ENCODE measurements at places on chromosomes 3 and 15.
A peak's percentile ranks its signal among the peaks of the same experiment; 100 is the strongest.

DNA sequence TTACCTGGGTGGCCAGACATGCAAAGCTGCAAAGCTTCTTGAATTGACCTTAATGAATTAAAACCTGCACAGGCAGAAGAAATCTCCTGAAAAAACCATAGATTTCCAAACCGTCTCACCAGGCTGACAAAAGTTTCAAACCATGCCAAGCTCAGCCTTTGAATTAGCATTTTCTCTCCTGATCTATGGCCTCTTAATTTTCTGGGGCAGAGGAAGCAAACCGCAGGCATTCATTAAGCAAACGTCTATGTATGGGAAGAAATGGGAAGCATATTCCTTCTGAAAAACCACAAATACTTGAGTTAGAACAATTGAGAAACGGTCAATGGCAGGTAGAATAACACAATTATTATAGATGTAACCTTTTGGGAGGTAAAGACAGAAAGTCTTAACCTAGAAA is 500.2 kb upstream of the NR2F2 start:
- no peak for DNase-seq

GRCh38 chr15:29170521-29170920 is 99.1 kb downstream of the NSMCE3 start:
- peak; percentile 11 for DNase-seq

DNA sequence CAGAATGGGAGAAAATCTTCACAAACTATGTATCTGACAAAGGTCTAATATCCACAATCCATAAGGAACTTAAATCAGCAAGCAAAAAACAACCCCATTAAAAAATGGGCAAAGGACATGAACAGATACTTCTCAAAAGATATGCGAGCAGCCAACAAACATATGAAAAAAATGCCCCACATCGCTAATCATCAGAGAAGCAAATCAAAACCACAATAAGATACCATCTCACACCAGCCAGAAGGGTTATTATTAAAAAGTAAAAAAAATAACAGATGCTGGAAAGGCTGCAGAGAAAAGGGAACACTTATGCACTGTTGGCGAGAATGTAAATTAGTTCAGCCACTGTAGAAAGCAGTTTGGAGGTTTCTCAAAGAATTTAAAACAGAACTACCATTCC is 80.2 kb upstream of the ATP11B start:
- no peak for DNase-seq

DNA sequence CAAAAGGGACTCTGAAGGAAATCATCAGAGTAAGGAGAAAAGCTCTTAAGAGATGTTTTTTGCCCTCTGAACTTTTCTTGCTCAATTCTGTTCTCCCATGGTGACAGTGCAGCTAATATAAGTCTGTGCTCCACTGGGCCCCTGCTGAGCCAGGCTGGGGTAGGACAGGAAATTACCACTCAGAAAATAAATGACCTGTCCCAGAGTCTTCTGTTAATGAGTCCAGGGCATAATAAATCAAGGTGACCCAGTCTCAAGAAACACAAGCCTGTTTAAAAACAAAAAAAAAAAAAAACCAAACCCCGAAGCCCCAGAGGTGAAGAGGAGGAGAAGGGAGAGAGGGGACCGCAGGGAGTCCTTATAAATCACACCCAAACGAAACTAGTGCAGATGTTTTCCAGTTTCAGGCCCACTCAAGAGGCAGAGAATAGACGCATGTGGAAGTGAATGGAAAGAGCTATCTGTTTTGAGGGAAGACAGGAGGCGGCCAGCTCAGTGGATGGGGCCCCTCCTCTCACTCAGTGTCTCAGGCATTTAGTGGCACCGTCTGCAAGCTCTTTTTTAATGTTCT is 59.8 kb upstream of the BOC start:
- DNase-seq = no peak

- no peak for DNase-seq
These were observed 111.2 kb upstream of the SLC25A36 start for GRCh38 chr3:140830391-140830790.

GRCh38 chr3:23117856-23118255 is 85.3 kb upstream of the UBE2E2 start:
- DNase-seq = no peak

GRCh38 chr3:47491777-47492176 is 16.0 kb upstream of the SCAP start:
- DNase-seq = no peak

All from globus pallidus (tissue), 1 donor.